ENCODE measurements at places on chromosomes 7 and 10.

DNA sequence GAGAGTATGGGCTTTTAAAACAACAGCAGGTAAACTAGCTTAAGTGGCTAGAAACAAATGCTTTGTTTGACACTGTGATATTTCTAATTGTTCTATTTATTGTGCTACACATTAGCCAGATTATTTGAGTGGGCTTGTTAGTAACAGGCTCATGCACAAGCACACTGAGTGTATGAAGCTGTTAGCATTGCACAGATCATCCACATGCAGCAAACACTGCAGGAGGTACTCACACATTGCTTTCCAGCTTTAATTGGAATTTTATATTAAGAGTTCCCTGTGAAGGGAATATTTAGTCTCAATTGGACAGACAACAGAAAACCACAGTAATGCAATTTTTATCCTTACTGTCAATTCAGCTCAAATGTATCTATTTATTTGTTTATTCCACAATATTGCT is 92.9 kb upstream of the ZNF804B start:
- no peak for DNase-seq

- DNase-seq, result no peak
These were observed 75.4 kb downstream of the ADARB2 start for GRCh38 chr10:1661859-1662437.

DNA sequence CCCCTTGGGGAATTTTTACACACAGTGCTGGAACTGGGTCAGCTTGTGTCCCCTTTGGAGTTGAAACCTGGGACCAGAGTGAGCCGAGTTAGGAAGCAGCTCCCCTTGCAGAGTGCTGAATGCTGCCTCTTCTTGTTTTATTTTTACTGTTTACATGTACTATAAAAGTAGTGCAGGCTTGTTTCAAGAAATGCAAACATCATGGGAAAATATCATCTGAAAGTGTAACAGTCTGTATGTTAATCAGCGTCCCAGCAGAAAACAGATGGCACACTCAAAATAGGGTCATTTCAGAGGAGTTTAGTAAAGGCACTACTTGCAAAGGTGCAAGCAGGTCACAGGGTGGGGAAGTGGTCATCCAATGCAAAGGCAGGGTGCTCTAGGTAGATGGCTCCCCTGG is 30.1 kb downstream of the CXCL12 start:
- no peak for DNase-seq

GRCh38 chr7:26199301-26200037 is 1.1 kb downstream of the HNRNPA2B1 start:
- DNase-seq, result no peak

DNA sequence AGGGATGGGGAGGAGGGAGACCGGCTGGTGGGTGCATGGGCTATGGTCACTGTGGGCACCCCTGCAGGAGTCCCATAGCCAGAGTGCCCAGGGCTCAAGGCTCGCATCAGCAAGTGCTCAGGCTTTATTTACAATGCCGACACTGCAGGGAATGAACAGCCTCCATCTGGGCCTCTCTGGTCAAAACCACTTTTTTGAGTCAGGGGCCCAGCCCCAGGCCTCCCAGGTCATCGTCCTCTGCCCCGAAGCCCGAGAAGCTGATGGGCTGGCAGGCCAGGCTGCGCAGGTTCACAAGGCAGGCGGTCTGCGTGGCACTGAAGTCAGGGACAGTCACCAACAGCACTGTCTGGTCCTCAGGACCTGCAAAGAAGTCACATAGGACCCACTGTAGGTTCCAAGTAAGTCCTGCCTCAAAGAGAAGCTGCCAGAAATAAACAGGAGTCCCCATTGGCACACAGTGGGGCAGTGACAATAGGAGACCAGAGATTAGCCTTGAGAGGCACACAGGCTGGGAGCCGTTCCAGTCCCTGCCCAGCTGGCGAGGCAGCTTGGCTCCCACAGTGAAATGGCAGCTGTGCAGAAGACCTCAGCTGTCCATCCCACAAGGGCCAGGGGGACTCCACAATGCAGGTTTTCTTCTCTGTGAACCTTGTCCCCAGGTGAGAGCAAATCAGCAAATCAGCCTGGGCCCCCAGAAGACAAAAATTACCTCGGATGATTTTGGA is 8.6 kb downstream of the POLD2 start:
- peak; percentile 39 for DNase-seq

DNA sequence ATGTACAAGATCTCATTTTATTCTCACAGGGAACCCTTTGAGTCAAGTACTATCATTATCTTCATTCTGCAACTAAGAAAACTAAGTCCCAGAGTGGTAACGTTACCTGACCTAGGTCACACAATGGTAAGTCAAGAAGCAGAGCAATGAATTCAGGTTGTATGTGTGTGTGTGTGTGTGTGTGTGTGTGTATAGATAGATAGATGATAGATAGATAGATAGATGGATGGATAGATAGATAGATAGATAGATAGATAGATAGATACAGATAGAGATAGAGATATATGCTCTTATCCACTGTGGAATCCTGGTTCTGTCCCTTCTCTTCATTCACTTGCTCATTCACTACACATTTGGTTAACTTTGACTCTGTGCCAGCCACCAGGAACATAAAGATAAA is 29.8 kb downstream of the ASAH2 start:
- no peak for DNase-seq

Measured in DMS 273 treated with DMSO at 0.1 percent for 48 hours (cell line).